ENCODE measurements at places on chromosomes 1 and 21.
A peak's percentile ranks its signal among the peaks of the same experiment; 100 is the strongest.

- no peak for DNase-seq
Measured at GRCh38 chr1:236021424-236022135, 43.3 kb downstream of the NID1 start.

DNA sequence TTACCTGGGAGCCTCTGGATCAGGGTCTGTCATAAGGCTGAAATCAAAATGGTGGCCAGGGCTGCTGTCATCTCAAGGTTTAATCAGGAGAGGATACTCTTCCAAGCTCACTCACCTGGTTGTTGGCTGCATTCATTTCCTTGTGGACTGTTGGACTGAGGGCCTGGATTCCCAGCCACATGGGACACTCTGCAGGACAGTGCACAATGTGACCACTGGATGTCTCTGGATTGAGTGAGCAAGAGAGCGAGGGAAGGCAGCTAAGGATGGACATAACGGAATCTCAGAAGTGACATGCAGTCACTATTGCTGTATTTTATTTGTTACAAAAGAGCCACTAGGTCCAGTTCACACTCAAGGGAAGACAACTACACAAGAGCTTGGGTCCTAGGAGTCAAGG, 229.1 kb downstream of the S1PR1 start:
- DNase-seq: no peak

DNA sequence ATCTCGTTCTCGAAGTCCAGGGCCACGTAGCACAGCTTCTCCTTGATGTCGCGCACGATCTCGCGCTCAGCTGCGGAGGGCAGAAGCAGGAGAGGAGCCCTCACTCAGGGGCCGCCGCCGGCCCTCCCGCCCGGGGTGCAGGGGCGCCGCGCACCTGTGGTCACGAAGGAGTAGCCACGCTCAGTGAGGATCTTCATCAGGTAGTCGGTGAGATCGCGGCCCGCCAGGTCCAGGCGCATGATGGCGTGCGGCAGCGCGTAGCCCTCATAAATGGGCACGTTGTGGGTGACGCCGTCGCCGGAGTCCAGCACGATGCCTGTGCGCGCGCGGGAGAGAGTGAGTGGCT, 1.8 kb downstream of the ACTA1 start:
- no peak for DNase-seq

DNA sequence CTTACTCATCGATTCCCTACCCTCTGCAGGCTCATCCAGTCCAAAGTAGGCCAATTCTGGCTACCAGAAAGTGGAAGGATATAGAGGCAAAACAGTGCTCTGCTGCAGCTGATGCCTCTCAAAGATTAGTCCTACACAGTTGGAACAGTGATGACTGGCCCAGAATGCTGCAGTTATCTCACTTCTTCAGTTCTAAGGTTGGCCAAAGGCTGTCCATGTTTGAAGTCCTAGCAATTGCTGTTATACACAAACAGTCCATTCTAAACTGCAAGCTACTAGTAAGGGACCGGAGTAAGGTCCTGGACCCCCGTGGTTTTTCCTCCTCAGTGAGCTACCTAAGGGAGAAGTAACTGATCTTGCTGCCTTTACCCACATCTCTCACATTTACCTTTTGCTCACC, 129.1 kb upstream of the NRIP1 start:
- no peak for DNase-seq

DNA sequence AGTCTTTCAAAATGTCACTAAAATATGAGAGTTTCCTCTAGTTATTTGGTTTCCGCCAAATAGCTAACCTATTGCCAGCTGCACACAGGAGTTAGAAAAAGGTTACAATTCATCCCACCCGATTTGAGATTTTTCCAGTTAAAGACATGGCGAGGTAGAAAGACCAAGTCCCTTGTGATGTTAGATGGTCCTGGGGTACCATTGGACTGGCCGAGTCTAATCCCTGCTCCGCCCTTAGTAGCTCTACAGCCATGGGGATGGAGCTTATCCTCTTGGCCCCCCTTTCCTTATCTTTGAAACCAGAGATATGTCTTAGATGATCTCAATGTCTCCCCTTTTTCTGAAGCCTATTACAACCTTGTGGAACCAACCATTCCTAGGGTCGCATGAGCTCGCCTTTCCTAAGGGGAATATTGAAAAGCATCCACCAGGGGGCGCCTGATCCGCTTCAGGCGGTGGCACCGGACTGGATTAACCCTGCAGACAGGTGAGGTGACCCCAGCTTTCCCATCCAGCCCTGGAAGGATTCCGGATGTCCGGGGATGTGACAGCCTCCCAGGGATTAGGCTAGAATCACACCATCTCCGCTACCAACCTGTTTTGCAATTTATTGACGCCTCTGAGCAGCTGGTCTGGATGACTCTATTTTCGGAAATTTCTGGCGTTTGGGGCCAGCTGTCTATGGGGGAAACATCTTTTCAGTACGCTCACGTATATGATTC, 68.3 kb upstream of the SIM2 start:
- DNase-seq: no peak

GRCh38 chr1:55364216-55364615, 149.1 kb upstream of the USP24 start:
- DNase-seq: no peak

DNA sequence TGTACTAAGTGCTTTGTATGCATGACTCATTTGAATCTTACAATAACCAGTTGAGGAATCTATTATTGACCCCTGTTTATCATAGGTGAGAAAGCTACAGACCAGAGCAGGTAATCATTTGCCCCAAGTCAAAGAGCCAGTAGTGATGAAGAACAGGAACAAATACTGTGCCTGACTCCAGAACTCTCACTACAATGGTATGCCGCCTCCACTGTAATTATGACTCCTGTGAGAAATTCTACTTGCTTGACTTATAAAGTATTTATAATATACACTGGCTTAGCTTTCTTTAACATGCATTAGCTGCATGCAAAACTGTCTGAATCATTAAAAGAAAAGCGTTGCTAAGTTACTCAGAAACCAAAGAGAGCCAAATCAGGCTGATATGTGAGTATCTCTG, 92.6 kb downstream of the ZNF281 start:
- no peak for DNase-seq

- no peak for DNase-seq
Measured at GRCh38 chr1:96104906-96105305, 616.7 kb upstream of the PTBP2 start.

DNA sequence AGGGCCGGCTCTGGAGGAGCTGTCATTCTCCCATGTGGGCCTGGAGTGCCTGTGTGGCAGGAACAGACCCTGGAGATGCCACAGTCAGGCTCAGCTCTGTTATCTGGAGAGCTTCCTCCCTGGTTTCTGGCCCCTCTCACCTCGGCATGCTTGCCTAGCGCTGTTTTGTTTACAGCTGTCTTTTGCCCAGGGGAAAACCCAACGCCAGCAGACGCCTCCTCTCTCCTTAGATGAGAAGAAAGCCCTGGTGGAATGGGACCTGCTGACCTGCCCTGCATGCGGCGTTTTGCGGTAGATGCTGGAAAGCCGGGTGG, 104.9 kb downstream of the CRYAA start:
- DNase-seq: no peak

GRCh38 chr1:55339681-55340080, 124.5 kb upstream of the USP24 start:
- no peak for DNase-seq

GRCh38 chr1:171484760-171485374, 463 bp upstream of the PRRC2C start:
- no peak for DNase-seq

- peak; percentile 83 for DNase-seq
Measured at GRCh38 chr1:29256979-29257804, 20.9 kb downstream of the PTPRU start.

GRCh38 chr1:201659572-201659971, 120.6 kb downstream of the NAV1 start:
- no peak for DNase-seq

DNA sequence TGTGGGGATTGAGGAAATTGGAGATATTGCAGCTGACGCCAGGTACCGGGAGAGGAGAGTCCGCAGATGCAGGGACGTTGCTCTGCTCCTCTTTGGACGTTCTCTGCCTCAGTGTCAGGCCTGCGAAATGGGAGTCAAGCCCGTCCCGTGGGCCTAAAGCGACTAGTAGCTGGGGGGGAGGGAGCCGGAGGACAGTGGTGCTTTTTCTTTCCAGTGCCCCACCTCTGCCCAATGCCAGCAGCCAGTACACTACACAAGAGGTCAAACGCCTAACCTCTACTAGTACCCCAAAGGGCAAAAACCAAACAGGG, 413.6 kb upstream of the ESRRG start:
- DNase-seq: no peak

DNA sequence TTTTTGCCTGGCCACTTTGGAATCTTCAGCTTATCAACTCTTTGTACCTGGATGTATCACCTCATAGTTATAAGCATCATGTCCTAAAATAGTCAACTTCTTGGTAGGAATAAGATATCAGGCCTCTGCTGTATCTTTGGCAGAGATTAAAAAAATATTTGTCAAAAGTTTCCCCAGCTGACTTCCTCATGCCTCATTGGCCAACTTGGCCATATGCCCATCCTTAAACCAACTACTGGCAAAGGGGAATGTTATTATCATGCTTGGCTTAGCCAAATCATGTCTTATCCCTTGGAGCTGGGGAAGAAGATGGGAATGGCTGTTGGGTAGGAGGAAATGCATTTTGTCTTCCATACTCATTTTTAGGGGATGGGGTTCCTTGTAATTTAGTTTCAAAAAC, 23.4 kb downstream of the NFASC start:
- no peak for DNase-seq

DNA sequence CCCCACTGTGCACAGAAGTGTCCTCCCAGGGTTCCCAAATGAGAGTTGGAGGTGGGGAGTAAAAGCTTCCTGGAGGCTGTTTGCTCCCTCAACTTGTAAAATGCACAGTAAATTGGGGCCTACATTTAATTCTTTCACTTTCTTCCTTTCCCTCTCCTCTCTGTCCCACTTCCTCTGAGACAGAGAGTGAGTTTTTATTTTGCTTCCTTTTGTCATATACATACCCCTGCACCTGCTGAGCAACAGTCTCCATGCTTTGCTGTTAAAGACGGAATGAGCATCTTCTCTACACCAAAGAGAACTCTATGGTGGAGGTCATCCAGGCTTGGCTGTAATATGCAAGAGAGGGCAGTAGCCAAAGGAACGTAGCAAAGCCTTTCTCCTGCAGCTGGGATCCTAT, 79.3 kb upstream of the VAV3 start:
- no peak for DNase-seq

DNA sequence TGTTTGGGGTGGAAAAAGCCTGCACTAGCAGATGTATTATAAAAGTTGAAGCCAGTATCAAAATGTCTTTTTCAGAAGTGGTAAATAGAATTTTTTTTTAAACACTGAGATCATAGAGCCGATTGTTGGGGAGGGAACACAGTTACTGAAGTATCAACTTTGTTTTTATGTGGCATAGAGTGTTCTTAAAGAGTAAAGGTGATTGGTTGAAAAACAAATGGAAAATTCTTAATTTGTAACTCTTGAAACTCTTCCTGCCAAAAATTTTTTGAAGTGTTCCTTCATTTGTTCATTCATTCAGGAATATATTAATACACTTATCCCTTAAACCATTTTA, 83.3 kb downstream of the DISP1 start:
- DNase-seq: no peak

GRCh38 chr21:46549650-46550049, 55.2 kb downstream of the S100B start:
- DNase-seq: no peak

- DNase-seq: no peak
Measured at GRCh38 chr1:2528966-2529783, 888 bp downstream of the HES5 start.

DNA sequence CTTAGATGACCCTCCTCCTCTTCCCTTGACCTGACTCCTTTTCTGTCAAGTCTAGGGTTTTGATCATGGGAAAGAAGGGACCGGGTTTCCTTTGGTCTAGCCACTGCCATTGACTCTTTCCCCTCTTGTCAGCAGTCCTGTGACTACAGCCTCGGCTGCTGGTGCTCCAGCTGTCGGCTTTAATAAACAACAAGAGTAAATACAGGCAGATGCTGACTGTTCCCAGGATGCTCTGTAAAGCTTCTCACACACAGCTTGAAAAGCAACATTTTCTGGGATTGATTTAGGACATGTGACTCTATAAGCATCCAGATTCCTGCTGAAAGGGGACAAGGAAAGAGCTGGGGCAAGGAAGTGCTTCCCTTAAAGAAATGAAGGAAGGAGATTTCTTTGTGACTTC, 53.5 kb upstream of the CTTNBP2NL start:
- no peak for DNase-seq

All from NCI-H526 (cell line).